ENCODE measurements at places on chromosomes 6 and 20.

GRCh38 chr6:159981403-159982245 lies 12.7 kb downstream of the IGF2R start:
- DNase-seq, result peak; percentile 67

- no peak for DNase-seq
Measured at GRCh38 chr6:22008248-22008836, 288.5 kb downstream of the PRL start.

DNA sequence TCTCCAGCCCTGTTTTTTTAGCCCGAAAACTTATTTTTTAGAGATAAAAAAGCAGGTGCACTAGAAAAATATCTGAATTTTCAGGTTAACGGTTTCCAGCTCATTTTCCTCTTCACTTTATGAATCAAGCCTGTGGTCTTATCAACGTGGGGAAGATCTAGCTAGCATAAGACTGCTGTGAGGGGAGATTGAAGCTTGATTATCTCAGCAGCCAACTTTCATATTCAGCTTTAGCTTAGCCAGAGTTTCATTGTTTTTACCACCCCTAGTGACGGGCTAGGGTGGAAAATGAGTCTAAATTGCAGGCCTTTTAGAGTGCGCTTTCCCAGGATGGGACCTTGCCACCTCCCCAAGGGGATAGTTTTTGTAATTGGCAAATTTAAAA lies 11.9 kb upstream of the RBM38 start:
- no peak for DNase-seq

- no peak for DNase-seq
Measured at GRCh38 chr6:7261852-7262461, 51.0 kb downstream of the SSR1 start.

DNA sequence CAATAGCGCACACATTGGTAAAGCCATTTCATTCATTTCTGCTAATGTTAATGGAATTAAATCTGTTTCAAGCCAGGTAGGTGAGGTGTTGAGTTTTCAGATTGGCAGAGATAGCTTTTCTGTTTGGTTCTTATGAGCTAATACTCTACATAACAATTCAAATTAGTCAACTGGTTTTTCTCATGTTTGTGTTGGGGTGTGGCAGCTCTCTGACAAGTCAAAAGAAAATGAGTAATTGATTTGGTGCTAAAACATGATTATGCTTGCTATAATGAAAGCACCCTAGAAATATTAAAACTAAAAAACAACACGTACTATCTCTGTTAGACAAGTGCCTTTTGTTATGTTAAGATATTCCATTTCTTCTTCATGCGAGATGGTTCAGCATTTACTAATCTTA lies 13.6 kb downstream of the PPP1R14C start:
- DNase-seq, result no peak

- DNase-seq, result no peak
Measured at GRCh38 chr6:124373386-124373785, 569.7 kb downstream of the NKAIN2 start.

- no peak for DNase-seq
Measured at GRCh38 chr6:3831761-3832530, 17.2 kb upstream of the FAM50B start.

GRCh38 chr6:46733341-46733801 lies 1.8 kb downstream of the PLA2G7 start:
- DNase-seq, result no peak

- DNase-seq, result no peak
Measured at GRCh38 chr20:62997417-62998035, 9.2 kb downstream of the BHLHE23 start.

DNA sequence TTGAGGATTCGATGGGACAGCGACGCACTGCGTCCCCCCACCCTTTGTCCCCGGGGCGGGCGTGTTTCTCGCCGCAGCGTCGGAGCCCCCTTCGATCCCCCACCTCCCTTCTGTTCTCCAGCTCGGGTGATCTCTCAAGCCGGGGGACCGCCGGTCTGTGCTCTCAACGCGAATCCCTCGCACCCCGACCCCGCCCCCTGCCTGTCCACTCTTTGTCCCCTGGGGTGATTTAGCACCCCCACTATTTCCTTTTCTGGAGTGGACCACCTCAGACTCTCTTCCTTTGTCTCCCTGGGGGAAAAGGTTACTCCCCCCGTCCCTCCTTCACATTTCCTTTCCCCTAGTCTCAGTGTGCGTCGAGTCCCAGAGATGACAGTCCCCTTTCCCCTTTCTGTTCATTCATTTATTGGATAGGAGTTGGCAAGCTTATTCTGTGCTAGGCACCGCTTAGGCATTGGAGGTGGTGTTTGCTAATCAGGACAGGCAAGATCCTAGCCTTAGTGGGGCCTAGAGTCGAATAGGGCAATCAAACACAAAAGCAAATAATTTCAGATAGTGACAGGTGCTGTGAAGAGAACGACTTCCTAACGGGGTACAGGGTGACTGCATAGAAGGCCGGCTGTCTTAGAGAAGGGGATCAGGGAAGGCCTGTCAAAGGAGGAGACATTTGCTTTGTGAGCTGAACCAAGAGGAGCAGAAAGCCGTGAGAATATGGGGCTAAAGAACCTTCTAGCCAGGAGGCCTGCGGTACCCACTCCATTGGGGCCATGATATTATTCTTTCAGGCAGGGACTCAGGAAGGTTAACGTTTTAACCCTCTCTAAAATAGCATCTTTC lies 741 bp downstream of the PTPN1 start:
- no peak for DNase-seq

DNA sequence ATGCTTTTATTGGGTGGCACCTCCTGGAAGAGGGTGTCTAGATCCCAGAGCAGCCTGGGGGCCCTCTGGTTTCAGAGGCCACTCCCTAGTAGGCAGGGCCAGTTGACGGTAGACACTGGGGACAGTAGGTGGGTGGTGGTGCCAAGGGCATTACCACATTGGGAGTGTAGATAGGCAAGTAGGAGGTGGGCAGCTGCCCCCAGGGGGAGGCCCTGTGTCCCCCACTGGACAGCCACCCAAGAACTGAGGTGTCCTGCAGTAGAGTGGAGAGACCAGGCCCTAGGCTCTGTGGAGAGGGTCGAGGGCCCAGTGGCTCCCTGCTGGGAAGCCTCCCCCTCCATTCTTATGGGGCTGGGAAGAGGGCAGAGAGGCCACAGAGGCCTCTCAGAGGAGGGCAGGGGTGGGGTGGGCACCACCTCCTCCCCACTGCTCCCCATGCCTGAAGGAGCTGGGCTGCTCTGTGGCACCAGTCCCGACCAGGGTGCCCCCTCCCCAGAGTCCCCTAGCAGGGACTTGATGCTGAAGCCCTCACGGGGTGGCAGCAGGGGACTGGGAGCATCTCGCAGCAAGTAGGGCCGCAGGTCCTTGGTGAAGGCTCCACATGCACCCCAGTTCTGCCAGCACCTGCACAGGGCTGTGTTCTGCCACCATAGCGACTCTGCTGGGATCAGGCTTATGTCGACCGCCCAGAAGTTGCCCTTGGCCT lies 305.0 kb upstream of the KCNQ5 start:
- DNase-seq, result no peak

DNA sequence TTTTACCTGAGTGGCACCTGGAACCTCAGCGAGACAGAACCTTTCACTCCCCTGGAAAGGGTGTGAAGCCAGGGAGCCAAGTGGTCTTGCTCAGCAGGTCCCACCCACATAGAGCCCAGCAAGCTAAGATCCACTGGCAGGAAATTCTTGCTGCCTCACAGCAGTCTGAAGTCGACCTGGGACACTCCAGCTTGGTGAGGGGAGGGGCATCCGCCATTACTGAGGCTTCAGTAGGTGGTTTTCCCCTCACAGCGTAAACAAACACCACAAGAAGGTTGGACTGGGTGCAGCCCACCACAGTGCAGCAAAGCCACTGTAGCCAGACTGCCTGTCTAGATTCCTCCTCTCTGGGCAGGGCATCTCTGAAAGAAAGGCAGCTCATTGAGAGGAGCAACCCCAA lies 134.7 kb upstream of the RSPO3 start:
- no peak for DNase-seq

DNA sequence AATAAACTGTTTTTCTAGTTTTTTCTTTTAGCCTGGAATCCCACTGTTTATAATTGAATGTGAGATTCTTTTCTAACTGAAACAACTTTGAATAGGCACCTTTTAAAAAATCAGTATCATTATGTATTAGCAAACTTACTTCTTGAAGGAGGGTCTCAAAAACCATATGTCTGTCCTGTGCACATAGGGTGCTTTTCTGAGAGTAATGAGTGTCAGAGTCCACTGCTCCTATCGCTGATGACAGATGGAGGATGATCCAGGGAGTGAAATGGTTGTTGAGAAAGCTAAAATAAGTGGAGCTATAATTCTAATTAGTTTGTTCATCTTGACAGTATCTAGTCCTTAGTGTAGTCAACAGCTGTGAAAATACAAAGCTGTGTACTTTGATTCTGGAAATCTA lies 35.8 kb downstream of the MEI4 start:
- no peak for DNase-seq

GRCh38 chr6:41184761-41185160 lies 16.2 kb downstream of the TREML2 start:
- no peak for DNase-seq

DNA sequence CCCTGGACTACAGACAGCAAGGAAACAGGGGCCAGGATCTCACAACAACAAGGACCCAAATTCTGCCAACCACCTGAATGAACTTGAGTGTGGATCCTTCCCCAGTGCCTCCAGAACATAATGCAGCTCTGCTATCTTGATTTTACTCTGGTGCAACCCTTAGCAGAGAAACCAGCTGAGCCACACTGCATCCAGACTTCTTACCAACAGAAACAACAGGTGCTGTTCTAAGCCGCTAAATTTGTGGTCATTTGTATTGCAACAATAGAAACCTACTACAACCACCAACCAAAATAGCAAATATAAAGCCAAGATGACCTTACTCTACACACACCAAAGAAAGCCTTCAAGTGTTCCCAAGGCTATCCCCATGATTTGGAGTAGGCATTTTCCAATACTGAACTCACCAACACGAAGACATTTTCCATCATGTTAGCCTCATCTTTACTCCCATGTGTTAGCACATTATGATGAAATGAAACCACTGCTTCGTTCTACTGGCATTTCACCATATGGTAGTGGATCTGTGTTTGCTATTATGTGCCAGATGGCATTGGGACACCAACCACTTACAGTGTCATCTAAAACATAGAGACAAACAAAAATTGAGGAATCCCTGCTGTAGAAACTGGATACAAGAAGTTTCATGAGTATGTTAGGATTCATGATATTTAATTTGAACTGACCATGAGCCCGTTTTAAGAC lies 249.8 kb upstream of the ID4 start:
- DNase-seq, result no peak

- DNase-seq, result no peak
Measured at GRCh38 chr6:157929076-157929475, 52.6 kb upstream of the SYNJ2 start.

GRCh38 chr20:15374682-15375081 lies 1037.3 kb upstream of the FLRT3 start:
- no peak for DNase-seq

- DNase-seq, result no peak
Measured at GRCh38 chr20:46220455-46221207, 87.7 kb downstream of the CDH22 start.

DNA sequence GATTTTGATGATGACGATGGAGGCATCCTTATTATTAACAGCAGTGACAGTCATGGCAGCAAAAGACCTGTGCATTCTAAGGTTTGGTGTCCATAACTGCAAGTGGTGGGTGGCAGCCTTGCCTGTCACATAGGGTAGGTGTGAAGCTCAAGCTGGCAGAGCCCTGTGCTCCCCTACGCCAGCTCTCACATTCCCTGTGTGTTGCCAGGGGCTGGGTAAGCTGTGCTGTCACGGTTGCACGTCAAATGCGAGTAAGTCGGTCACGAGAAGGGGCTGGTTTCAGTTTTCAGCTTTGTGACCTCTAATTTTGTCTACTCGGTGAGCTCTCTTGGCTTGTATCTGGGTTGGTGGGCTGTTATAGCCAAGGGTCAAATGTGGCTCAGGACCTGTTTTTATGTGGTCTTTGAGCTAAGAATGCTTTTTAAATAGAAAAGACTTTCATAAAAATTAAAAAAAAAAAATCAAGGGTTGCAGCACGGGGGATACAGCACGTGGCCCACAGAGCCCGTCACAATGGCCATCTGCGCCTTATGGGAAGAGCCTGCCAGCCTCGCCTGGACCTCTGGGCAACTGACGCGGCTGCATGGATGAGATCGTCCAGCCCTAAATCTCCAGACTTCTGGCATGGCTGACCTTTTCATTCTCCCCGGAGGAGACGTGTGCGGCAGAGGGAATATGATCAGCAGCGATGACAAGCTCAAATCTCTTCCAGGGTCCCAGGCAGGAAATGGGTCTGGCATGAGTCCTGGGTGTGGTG lies 148.5 kb downstream of the PHACTR3 start:
- no peak for DNase-seq
